Aorta (tissue), 5 donors: ENCODE measurements at places on chromosomes 4 and X.

DNA sequence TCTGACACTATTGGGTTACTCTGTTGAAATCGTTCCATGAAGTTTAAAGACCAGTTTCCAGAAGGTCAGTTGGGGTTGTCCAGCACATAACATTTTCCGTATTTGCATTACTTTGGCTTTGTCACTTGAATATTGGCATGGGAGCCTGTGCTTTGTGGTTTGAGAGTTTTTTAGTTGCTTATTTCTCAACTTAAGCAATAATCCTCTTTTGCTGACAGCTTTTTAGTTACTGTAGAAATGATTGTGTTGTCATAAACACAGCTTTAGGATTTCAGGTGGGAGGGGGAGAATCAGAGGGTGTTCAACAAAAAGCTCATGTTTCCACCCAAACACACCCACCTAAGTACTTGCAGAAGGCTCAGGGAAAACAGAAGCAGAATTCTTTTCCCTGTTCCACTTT, 210.7 kb upstream of the TLL1 start:
- H3K27ac ChIP-seq, result no peak overlapping the region
- H3K27me3 ChIP-seq, result no peaks in the 10 kb centered on the region
- H3K4me3 ChIP-seq, result no peak overlapping the region

GRCh38 chrX:43315622-43316021, 340.5 kb upstream of the MAOA start:
- H3K36me3 ChIP-seq, result no peaks in the 10 kb centered on the region
- DNase-seq, result no peak
- H3K4me3 ChIP-seq, result no peak overlapping the region
- no peaks in the 10 kb centered on the region for H3K27me3 ChIP-seq
- no peaks in the 10 kb centered on the region for H3K4me1 ChIP-seq
- no peak overlapping the region for H3K27ac ChIP-seq

DNA sequence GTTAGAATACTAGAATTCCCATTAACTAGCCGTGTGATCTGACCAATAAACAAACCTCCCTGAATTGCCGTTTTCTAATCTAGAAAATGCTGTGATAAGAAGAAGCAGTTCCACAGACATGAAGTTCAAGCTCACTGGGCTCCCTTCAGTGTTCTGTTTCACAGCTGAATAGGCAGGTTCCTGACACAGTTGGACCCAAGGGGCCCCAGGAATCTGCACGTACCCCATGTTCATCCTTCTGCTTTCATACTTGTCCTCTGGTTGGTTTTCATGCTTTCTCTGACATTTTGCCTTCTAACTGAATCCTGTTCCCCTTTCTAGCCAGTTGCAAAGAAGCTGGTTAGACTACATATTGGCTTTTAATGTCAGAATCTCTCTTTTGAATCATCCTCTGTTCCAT, 374.1 kb upstream of the MAD2L1 start:
- no peak overlapping the region for H3K27ac ChIP-seq
- no peak overlapping the region for H3K4me3 ChIP-seq
- H3K27me3 ChIP-seq, result no peaks in the 10 kb centered on the region

- H3K36me3 ChIP-seq, result no peaks in the 10 kb centered on the region
- no peak overlapping the region for H3K4me3 ChIP-seq
- H3K27me3 ChIP-seq, result no peaks in the 10 kb centered on the region
- peaks cover 5% of the 10 kb centered on the region for H3K4me1 ChIP-seq
- no peak overlapping the region for H3K27ac ChIP-seq
- no peak for DNase-seq
Measured at GRCh38 chrX:130874751-130875150, 28.3 kb downstream of the ENOX2 start.

DNA sequence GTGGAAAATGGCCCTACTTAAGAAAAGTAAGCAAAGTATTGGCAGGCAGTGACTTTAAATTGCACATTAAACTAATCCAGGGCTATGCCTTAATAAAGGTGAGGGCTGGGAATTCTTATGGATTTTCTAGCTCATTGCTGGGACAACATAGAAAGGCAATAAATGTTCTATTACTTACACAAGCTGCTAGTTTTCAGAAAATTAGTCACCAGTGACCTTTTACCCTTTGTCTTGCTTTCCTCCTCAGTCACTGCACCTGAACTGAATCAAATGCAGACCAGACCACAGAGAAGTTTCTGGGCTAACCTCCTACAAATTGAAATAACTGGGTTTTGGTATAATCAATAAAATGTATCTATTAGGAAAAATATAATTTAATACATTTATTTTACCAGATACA, 694.4 kb upstream of the FAM241A start:
- no peak overlapping the region for H3K27ac ChIP-seq
- H3K27me3 ChIP-seq, result no peaks in the 10 kb centered on the region
- H3K4me3 ChIP-seq, result no peak overlapping the region
- no peaks in the 10 kb centered on the region for H3K36me3 ChIP-seq
- no peaks in the 10 kb centered on the region for H3K4me1 ChIP-seq

- no peaks in the 10 kb centered on the region for H3K4me1 ChIP-seq
- no peak overlapping the region for H3K27ac ChIP-seq
- no peaks in the 10 kb centered on the region for H3K27me3 ChIP-seq
- H3K36me3 ChIP-seq, result no peaks in the 10 kb centered on the region
- no peak for DNase-seq
- peak overlapping the region; percentile 26 for H3K4me3 ChIP-seq
Measured at GRCh38 chr4:125389713-125390112, 75.0 kb downstream of the FAT4 start.

DNA sequence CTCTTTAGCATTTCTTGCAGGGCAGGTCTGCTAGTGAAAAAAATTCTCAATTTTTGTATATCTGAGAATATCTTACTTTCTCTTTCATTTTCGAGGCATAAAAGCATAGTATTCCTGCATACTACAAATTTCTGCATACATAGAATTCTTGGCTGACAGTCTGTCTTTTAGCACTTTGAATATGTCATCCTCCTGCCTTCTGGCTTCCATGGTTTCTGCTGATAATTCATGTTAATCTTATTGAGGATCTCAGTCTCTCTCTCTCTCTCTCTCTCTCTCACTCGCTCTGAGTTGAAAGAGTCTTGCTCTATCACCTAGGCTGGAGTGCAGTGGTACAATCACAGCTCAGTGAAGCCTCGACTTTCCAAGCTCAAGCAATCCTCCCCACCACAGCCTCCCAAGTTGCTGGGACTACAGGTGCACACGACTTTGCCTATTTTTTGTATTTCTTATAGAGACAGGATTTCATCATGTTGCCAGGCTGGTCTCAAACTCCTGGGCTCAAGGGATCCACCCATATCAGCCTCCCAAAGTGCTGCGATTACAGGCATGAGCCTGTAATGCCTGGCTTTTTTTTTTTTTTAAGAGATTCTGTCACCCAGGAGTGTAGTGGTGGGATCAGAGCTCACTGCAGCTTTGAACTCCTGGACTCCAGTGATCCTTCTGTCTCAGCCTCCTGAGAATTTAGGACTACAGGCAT, 161.3 kb downstream of the FNIP2 start:
- no peaks in the 10 kb centered on the region for H3K36me3 ChIP-seq
- no peak overlapping the region for H3K27ac ChIP-seq
- no peaks in the 10 kb centered on the region for H3K27me3 ChIP-seq
- no peaks in the 10 kb centered on the region for H3K4me1 ChIP-seq
- no peak for DNase-seq

DNA sequence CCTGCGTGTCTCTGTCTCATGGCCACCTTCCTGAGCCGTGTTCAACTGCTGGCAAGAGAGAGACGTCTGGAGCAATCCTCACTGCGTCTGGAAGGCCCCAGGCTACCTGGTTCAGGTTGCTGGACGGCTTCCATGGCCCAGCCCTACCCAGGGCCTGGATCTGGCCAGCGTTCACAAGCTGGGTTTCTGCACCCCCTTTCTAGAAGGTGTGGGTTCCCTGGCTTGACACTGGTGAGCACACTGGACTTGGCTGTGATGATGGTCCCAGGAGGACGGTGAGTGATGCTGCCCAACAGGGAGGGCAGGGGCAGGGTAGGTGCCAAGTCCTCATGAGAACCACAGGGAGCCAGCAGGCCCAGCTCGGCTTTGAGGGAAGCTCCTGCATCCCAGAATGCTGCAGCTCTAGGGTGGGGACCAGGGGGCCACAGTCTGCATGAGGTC, 63.4 kb downstream of the HTRA3 start:
- no peak overlapping the region for H3K4me3 ChIP-seq
- peak; percentile 21 for DNase-seq
- H3K36me3 ChIP-seq, result no peaks in the 10 kb centered on the region
- H3K4me1 ChIP-seq, result no peaks in the 10 kb centered on the region
- H3K27me3 ChIP-seq, result no peaks in the 10 kb centered on the region

GRCh38 chrX:50988649-50989048, 78.1 kb downstream of the BMP15 start:
- H3K27me3 ChIP-seq, result no peaks in the 10 kb centered on the region
- H3K27ac ChIP-seq, result no peak overlapping the region
- no peaks in the 10 kb centered on the region for H3K4me1 ChIP-seq
- H3K4me3 ChIP-seq, result no peak overlapping the region
- no peaks in the 10 kb centered on the region for H3K36me3 ChIP-seq

DNA sequence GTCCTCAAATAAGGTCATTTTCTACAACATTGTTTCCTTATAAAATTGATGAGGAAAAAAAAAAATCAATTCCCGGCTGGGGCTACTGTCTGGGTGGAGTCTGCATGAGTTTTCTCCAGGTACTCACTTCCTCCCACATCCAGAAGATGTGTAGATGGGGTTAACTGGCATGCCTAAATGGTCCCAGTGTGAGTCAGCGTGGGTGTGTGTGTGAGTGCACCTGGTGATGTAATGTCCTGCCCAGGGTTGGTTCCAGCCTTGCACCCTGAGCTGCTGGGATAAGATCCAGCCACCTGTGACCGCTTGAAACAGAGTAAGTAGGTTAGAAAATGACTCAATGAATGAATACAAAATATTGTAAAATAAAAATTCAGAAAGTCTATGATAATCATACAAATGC, 11.1 kb downstream of the USP26 start:
- no peaks in the 10 kb centered on the region for H3K4me1 ChIP-seq
- DNase-seq, result no peak
- H3K36me3 ChIP-seq, result no peaks in the 10 kb centered on the region

DNA sequence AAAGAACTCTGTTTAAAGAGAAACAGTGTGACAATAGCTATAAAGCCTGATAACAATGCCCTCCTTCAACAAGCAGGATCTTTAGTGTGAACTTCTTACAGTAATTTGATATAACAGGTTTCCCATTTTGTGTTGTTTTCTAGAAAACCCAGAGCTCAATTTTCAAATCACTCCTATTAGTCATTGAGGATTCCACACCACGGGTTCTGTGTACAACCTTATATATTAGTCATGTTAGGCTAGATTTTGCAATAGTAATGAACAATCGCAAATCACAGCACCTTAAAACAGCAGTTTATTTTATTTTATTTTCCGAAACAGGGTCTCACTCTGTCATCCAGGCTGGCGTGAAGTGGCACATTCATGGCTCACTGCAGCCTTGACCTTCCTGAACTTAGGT, 1020.9 kb upstream of the INTU start:
- H3K27me3 ChIP-seq, result no peaks in the 10 kb centered on the region
- no peaks in the 10 kb centered on the region for H3K4me1 ChIP-seq

DNA sequence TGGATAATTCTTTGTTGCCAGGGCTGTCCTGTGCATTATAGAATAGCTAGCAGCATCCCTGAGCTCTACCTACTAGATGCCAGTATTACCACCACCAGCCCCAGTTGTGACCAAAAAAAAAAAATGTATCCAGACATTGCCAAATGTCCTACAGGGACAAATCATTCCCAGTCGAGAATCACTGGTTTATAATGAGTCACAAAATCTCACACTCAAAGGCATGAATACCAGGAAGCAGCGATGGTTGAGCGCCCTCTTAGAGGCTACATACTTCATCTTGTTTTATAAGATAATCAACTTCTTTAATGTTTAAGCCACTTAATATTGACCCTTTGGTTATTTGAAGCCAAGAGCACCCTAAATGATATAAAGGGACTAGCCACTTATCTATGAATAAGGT, 297.3 kb downstream of the DHX15 start:
- no peaks in the 10 kb centered on the region for H3K4me1 ChIP-seq
- no peak overlapping the region for H3K4me3 ChIP-seq
- H3K27me3 ChIP-seq, result no peaks in the 10 kb centered on the region
- DNase-seq, result no peak
- H3K36me3 ChIP-seq, result no peaks in the 10 kb centered on the region

GRCh38 chr4:14783011-14783877, 219.0 kb upstream of the CPEB2 start:
- no peak overlapping the region for H3K4me3 ChIP-seq
- H3K27ac ChIP-seq, result no peak overlapping the region
- DNase-seq, result no peak

DNA sequence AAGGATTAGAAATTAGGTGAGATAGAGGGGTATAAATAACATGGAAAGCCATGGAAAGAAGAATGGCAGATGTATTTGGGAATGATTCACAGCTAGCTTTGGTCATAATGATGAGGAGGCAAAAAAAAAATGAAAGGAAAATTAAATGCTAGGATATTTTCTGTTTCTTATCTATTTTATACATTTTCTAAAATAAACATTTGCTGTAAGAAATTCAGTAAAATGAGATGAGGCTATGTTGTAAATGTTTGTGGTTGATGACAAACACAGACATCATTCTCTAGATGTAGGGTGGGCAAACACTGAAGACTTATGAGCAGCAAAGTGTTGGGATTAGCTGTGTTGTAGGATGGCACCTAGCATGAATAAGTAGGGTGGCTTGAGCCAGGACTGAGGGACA, 407.1 kb downstream of the IL15 start:
- no peak overlapping the region for H3K27ac ChIP-seq
- DNase-seq, result no peak
- no peak overlapping the region for H3K4me3 ChIP-seq
- H3K4me1 ChIP-seq, result no peaks in the 10 kb centered on the region
- H3K27me3 ChIP-seq, result no peaks in the 10 kb centered on the region

DNA sequence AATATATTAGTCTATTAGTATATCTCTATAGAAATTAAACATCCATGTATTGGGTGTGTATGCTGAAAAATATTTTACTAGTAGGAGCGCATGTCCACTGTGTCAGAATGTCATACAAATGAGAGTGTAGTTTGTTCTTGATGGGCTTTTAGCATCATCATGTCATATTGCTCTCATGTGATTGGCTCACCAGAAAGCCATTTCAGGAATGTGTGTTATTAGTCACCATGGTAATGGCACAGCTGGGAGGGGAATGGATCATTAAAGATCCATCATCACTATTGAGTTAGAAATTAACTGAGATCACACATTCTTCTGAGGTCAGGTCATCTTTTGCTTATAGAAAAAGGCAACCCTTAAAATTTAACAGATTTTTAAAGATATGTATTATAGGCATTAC, 77.3 kb downstream of the PHEX start:
- no peak overlapping the region for H3K4me3 ChIP-seq
- no peak for DNase-seq
- no peak overlapping the region for H3K27ac ChIP-seq
- H3K4me1 ChIP-seq, result no peaks in the 10 kb centered on the region
